ENCODE measurements at places on chromosomes 11 and 22.

GRCh38 chr11:35058669-35059434 lies 80.1 kb upstream of the CD44 start:
- no peak for DNase-seq

- no peak for DNase-seq
These were observed 4.2 kb downstream of the MRGPRD start for GRCh38 chr11:68976563-68976962.

- no peak for DNase-seq
These were observed 175.5 kb downstream of the ETS1 start for GRCh38 chr11:128411812-128412211.

GRCh38 chr11:61023086-61023965 lies 51.8 kb downstream of the CD6 start:
- no peak for DNase-seq

DNA sequence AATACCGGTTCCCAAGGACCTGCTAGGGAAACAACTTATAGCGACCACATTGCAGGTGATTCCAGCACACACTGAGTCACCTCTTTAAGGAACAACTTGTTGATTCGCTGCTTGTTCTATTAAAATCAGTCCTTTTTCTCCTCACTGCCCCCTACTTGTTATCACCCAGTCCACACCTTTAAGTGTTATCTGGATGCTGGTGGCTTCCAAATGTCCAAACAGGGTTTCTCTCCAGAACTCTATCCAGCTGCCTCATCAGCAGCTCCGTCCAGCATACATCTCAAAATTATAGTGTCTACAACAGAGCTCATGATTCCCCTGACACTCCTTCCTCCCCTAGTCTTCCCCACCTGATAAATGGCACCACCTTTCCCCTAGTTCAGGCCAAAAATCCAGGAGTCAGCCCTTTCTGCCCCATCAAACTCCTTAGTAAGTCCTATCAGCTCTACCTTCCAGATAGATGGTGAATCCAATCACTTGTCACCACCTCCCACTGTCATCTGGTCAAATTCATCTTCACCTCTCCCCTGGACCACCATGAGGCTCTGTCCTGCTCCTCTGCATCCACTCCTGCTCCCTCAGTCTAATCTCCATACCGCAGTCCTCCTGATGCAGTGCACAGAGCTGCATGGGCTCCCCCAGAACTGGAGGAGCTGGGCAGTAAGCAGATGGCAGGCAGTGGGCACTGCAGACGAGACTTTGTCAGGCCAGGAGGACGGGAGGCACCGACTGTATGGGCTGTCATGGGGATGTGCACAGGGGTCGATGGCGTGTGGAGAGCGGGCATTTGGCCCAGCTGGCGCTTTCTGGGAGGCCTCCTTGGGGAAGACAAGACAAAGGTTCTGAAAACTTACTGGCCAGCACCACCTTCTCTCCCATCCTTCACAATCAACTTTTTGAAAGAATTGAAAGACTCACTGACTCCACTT lies 19.3 kb downstream of the IL10RA start:
- no peak for DNase-seq

DNA sequence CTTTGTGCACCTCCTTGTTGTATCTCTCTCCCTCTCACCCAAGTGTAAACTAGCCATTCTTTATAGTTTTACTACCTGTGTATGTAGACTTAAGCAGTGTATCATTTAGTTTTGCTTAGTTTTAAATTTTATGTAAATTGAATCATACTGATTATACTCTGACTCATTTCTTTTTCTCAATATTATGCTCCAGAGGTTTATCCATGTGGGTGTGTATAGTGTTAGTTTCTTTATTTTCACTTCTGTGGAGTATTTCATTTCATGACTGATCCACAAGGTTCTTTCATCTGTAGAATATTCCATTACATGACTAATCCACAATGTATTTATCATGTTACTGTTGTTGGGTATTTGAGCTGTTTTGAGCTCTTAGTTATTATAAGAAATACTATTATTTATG lies 62.0 kb downstream of the CCDC34 start:
- DNase-seq, result no peak

DNA sequence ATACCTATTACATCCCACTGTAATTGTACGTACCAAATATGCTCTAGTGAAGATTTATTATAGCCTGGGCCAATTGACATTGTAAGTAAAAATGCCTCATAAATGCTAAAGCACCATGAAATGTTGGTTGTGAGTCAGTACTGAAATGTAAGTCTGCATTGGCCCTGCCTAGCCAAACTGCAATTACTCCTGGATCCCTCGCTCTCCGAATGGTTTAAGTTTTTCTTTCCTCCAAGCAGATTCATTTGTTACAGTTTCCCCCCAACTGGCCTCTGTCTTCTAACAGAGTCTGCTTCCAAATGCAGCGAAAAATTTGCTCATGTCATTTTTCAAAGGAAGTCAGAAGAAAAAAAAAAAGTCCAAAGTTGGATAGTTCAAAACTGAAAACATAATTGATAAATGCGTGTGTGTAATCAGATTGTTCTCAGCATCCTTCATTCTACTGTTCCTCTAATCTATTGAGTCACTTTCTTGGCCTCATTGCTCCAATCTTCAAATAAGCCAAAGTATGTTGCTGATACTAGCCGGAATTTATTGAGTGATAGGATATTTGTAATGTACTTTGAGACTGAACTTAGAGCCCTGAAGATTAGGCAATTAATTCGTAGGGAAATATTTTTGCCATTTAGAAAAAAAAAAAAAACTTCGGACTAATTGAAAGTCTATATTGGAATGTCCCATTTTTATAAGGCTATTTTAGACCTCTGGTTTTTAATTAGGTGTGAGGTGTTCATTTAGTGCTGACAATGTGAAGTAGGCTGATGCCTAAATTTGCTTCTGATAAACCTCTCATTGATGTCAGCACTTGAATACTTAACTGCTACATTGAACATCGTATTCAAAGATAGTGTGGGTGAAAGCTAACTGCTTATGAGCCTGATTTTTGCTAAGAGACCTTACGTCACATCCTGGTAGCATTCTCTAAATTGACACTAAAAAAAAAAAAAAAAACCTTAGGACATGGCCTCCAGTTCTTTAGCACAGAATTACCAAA lies 93.4 kb downstream of the WT1 start:
- DNase-seq, result no peak

GRCh38 chr11:118227865-118228785 lies 3.3 kb upstream of the JAML start:
- DNase-seq, result no peak

DNA sequence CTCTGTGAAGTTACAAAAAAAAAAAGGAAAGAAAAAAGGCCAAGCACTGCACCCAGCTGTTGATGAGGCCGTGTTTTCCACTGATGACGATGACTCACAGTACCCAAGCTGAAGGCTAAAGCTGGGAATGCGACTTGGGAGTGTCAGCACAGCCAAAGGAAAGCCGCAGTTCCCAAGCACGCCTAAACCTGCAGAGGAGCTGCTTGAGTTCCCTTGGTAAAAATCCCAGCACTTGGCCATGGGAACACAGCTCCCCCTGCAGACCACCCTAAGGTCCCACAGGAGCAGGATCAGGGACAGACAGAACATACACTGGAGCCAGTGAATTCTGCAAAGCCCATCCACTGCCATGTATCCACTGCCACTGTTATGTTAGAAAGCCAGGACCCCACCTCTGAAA lies 39.9 kb downstream of the SERGEF start:
- no peak for DNase-seq

DNA sequence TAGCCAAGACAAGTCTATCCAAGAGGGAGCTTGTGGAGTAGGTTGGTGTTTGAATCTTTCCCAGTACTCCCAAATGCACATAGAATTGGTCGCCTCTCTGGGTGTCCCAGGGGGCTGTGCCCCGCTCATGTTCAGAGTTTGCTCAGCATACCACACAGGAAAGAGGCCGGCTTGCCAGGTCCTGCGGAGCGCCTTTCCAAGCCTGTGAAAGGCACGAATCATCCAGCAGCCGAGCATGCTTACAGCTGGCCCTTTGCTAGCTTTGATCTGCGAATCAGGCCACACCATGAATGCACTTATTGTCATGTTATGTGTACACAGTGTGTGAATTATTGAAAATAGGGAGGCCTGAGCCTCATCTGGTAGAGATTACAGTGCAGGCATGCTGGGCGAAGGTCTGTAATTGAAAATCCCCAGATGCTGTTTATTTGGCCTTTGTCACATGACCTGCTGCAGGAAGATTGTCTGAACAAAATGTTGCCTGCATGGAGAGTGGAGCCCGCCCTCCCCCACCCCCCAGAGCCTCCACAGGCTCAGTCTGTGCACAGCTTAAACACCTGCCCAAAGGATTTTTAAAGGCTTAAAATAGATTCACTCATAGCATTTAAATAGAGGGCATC lies 163.3 kb upstream of the RASSF10 start:
- no peak for DNase-seq

- no peak for DNase-seq
These were observed 343.2 kb downstream of the NTM start for GRCh38 chr11:131713529-131714134.

DNA sequence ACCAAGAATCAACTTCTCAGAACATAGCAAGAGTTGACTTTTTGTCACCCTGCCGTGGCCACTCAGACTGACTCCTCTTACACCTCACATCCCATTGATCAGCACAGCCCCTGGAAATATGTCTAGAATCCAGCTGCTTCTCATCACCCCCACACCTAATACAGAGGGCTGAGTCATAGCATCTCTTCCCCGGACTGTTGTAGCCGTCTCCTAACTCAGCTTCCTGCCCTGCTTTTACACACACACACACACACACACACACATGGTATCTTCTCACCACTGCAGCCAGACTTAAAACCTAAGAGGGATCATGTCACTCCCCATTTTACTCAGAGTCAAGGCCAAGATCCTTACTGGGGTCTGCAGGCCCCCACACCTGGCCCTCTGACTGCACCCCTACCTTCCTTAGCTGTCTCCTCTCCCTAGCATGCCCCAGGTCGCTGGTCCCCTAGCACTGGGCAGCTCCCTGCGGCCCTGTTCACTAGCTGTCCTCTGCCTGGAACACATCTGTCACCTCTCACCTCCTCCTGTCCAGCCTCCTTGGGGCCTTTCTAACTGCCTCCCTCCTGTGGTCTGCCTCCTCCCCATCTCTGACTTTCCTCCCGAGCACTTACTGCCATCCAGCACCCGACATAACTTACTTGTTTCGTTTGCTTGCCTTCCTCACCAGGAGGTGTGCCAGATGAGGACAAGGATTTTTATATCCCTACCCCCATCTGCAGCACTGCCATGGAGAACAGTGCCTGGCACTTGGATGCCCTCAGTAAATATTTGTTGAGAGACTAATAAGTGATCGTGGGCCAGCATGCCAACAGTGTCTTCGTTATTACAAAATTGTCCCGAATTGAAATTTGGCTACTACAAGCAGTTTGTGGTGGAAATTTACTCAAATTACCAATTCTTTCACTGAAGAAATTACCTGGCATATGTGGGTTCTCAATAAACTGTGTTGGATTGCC lies 61.9 kb downstream of the BMAL1 start:
- DNase-seq, result no peak

- no peak for DNase-seq
These were observed 2.5 kb downstream of the WBP2NL start for GRCh38 chr22:42001121-42001520.

GRCh38 chr11:60194511-60194910 lies 11.6 kb upstream of the MS4A6A start:
- no peak for DNase-seq

DNA sequence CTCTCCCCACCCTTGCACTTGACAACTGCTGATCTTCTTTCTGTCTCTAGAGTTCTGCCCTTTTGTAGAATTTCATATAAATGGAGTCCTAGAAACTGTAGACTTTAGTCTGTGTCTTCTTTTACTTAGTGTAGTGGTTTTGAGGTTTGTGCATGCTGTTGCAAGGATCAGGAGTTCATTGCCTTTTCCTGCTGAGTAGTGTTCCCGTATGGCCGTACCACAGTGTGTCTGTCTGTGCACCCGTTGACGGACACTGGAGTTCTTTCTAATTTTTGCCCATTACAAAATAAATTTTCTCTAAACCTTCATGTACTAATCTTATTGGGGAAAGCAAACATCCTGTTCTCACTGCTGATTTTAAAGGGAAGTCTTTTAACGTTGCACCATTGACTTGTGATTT lies 138.1 kb downstream of the TBC1D22A start:
- DNase-seq, result no peak

- DNase-seq, result no peak
These were observed 277.4 kb upstream of the SESN3 start for GRCh38 chr11:95508219-95508890.

GRCh38 chr11:18243783-18244362 lies 4.6 kb downstream of the SAA2 start:
- DNase-seq, result no peak

All from activated B cell treated with CpG ODN at 0.5 μM for 24 hours (primary cell).